Nucleus accumbens (tissue), 56 donors: ENCODE measurements at places on chromosomes 6 and 20.

GRCh38 chr20:905396-905961 is 10.7 kb downstream of the ANGPT4 start:
- no peak for DNase-seq

DNA sequence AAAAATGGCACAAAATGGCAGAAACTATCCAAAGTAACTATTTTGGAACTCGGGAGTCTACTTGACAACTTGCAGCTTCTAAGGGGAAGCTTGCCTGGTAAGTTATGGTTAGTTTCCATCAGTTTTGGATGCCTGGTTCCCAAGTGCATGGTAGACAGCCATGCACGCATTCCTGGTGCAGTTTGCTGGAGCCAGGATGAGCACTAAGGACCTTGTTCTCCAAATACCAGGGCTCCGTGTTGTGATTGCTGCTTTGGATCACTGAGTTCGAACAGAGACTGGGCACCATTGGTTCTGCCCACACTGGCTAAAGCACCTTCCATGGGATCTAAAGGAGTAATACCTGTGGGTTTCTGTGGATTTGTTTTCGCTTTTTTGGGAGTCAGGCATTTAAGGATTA is 103.7 kb downstream of the FAM120B start:
- no peak for DNase-seq

DNA sequence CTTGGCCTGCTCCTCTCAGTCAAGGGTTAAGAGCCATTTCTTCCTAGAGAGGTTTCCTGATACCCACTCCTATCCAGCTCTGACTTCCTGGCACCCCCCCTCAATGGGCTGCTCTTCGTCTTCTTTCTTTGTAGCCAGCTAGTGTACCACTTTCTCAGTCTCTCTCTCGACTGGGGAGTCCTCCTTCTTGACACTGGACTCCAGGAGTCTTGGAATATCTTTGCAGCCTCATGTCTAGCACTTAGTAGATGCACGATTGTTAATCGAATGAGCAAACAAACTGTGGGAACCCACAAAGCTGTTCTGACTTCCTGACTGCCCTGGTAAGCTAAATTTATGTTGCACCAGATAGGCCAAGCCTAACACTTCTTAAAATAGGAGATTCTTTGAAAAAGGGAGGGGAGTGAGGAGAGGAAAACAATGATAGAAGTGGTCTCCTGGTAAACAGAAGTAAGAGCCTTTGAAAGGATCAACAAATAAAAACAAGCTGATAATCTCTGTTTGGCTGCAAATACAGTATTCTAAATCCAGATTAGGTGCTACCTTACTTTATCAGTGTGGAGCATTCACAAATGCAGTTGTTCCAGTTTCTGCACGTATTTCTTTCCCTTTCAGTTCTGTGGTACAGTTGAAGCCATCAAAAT is 160.1 kb upstream of the CITED2 start:
- no peak for DNase-seq

DNA sequence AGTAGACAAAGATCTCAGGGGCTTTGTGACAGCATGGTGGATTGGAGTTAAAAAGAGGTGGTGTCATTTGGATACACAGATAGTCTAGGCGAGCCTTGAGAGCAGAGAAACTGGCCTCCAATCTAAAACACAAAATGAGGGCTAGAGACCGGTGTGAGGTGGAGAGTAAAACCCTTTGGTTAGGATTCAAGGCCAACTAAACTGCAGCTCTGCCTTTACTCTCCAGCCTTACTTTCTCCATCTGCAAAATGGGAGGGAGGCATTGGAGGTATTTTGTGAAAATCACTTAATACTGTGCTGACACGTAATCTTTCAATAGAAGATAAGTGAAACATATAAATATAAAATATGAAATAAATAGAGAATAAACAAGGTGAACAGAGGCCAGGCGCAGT is 89.1 kb upstream of the QKI start:
- no peak for DNase-seq

- no peak for DNase-seq
Observed at GRCh38 chr20:19583532-19584175, 174.4 kb upstream of the RIN2 start.
